ENCODE measurements at places on chromosomes 3 and 15. TPM values are rescaled to one million over a fixed set of nuclear protein-coding genes. Genes with fewer than 3 reads are reported as not detected.

CDHR4 gene
- total RNA-seq: 0.16 TPM

ITIH3 gene
- not detected for total RNA-seq

DNAH12 gene
- total RNA-seq: not detected

ZNF106 gene
- total RNA-seq: 41.1 TPM

FAM81A gene
- total RNA-seq: 3.7 TPM

CKMT1A gene
- total RNA-seq: not detected

FEZF2 gene
- total RNA-seq: not detected

GRCh38 chr15:40892447-40893012, 1.7 kb upstream of the VPS18 start:
- DNase-seq: no peak

- DNase-seq: no peak
These were observed 93.8 kb upstream of the SLC4A7 start for GRCh38 chr3:27578032-27578431.

DNA sequence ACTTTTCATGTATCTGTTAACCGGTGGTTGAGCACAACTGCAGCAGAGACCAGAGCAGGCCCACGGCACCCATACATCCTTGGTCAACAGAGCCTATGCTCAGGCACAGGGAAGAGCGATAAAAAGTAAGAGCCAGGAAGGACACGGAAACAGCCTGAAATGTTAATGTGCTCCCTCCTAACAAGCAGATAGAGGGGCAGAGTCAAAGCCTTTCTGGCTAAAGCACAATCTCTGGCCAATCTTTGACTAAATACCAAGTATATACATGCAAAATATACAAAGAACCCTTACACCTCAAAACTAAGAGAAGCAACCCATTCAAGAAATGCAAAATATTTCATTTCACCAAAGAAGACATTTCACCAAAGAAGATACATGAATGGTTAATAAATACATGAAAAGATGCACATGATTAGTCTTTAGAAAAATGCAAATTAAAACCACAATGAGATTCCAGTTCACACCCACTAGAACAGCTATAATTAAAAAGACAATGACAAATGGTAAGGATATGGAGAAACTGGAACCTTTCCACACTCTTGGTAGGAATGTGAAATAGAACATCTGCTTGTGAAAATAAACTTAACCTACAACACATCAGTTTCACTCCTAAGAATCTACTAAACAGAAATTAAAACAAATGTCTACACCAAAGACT, 88.0 kb downstream of the OSBPL10 start:
- no peak for DNase-seq

DNA sequence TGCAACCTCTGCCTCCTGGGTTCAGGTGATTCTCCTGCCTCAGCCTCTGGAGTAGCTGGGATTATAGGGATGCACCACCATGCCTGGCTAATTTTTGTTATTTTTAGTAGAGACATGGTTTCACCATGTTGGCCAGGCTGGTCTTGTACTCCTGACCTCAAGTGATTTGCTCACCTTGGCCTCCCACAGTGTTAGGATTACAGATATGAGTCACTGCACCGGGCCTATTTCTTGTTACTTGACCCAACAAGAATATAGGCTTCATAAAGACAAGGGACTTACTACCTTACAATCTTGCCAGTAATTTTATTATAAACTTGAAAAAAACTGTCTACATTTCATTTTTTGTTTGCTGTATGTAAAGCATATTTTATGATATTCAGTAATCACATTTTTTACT, 21.4 kb upstream of the ZBTB47 start:
- DNase-seq: no peak

GRCh38 chr15:89809093-89809786, 5.4 kb downstream of the ANPEP start:
- DNase-seq: no peak

GRCh38 chr15:94004697-94005096, 226.7 kb upstream of the MCTP2 start:
- DNase-seq: no peak

GRCh38 chr3:153901991-153902390, 219.2 kb upstream of the ARHGEF26 start:
- no peak for DNase-seq

DNA sequence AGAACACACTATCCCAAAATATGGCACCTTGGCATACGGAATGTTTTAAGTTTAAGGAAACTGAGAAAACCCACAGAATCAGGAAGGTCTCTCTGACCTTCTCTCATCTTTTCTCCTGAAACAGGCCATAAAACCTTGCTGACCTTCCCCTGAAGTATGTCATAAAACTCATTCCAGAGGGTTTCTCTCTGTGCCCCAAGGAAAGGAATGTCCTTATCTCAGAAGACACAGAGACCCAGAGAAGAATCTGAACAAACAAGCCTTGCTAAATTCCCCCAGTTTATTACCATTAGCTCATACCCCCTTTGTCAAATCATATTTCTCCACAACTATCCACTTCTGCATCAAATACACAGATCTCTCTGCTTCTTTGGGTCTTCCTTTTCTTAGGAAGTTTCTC, 603.1 kb downstream of the MCTP2 start:
- DNase-seq: no peak

- no peak for DNase-seq
These were observed 33.4 kb downstream of the AP3S2 start for GRCh38 chr15:89860431-89860830.

DNA sequence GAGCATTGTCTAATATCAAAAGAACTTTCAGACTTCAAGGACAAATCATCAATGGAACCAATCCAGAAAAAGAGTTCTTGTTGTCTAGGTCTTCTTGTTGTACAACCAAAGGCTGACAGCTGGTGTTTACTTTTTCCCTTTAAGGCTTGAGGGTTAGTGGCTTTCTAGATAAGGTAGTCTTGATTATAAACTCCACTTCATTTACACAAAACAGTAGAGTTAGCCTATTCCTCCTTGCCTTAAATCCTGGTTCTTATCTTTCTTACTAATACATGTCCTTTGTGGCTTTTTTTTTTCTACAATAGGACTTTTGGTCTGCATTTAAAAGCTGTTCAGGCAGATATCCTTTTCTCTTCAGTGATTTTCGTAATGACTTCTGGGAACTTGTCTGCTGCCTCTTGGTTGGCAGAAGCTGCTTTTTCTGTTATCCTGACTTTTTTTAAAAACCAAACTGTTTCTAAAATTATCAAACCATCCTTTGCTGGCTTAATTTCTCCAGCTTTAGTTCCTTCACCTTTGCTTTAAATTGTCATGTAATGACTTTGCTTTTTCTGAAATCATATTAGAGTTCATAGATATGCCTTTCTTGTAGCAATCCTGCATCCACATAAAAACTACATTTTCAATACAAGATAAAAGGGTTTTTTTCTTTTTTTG, 44.8 kb downstream of the STRIT1 start:
- DNase-seq: no peak

Measured in activated CD8-positive, alpha-beta memory T cell treated with anti-CD3 and anti-CD28 coated beads, Interleukin-2, amount 10 ng/mL, durations not matched to agents 7 days and 5 days (primary cell).